ENCODE measurements at places on chromosomes 7 and 10.

GRCh38 chr7:50739744-50740435 lies 42.8 kb downstream of the GRB10 start:
- DNase-seq: peak; percentile 20

- no peak for DNase-seq
These were observed 117.8 kb upstream of the MYO3A start for GRCh38 chr10:25815999-25816768.

- DNase-seq: no peak
These were observed 98.8 kb downstream of the COBL start for GRCh38 chr7:51217804-51218203.

DNA sequence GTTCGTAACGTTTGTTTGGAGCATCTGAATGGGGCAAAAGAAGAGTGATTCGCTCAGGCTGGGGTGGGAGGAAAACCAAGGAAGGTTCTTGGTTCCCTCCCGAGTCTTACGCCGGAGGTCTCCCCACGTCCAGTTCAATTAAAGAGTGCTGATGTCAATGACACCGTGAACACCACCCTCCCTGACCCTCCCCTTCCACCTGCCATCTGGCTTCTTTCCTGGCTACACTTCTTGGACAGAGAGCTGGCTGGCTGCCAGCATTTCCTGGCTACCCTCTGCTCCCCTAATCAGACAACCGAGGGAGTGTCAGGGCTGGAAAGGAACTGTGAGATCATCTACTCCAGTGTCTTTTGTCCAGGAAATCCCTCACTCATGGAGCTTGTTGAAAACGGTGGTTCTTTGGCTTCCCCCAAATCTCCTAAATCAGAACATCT lies 24.1 kb upstream of the FFAR4 start:
- DNase-seq: no peak

DNA sequence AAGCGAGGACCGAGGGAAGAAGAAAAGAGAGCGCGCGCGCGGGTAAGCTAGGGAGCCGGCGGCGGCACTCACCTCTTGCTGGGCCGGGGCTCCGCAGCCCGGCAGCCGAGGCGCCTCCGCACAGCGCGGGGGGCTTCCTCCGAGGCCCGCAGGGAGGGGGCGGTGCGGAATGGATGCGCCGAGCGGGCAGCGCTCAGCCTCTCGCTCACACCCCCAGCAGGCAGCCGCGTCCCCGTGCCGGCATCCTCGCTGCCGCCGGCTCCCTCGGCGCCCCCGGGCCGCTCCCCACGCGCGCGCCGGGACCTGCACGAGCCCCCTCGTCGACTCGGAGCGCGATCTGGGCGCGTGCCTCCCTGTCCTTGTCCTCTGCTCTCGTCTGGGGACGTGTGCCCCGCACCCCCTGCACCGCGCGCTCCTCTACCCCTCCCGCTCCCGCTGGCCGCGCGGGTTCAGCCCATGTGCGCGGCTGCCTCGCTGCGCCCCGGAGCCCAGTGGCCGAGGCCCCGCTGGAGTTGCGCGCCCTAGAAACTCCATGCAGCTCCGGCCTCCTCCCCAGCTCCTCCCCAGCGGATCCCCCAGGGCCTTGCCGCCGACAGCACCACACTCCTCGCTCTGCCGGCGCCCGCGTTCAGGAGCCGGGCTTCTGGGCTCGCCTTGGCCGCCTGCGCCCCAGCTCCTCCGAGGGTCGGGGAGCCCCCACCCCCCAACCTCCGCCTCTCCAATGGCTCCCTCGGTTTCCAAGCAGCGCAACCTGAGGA lies 75.3 kb downstream of the CALN1 start:
- no peak for DNase-seq

DNA sequence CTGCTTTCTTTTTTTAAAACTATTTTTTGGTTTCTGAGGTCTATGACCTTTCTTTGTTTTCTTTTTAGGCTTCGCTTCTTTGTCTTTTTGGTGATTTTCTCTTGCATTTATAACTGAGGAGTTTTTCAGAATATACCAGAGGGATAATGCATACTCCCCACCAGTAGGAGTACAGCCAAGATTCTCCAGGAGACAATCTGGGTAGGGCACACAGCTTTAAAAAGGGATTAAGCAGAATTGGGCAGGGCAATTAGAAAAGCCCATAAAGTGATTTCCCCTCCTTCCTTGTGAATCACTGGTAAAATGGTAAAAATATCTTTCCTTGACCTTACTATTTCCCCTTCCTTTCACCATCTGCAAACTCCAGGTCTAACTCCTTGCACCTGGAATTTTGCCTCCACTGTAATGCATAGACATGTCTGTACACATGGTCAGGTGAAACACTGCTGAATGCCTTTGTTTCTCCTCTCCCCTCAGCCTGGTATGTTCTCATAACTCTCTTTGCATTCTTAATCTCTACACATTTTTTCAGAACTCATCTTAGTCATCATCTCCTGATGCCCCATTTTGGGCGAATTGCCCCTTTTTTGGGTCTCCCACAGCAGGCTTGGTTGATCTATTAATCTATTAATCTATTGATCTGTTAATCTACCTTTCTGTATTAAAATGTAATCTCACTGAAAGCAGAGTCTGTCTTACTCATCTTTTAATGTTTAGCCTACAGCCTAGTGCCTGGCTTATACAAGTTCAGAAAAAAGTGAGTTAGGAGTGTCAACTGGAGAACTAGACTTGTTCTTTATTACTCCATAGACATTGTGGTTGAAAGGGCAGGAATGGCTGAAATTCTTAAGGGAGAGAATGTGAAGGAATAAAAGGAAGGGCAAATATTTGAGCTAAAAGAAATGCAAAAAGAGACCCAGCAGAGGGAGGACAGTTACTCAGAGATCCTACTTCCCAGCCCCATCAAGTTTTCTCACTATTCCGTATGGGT lies 64.6 kb downstream of the MDFIC start:
- no peak for DNase-seq

DNA sequence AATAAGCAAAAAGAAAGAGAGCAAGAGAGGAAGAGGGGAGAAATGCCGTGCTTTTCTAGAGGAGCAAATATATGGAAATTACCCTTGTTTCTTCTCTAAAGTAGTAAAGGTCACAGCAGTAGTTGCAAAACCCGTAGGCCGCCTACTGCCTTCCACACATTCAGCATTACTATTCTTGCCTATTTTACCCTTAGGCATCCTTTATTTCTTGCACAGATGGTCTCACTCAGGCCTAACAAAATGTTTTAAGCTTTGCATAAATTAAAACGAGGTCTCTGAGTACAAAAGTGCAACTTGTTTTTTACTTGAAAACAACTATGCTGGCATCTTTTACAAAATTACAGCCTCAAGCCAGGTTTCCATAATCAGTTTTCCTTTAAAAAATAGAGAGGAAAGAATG lies 644.6 kb downstream of the AUTS2 start:
- DNase-seq: no peak

DNA sequence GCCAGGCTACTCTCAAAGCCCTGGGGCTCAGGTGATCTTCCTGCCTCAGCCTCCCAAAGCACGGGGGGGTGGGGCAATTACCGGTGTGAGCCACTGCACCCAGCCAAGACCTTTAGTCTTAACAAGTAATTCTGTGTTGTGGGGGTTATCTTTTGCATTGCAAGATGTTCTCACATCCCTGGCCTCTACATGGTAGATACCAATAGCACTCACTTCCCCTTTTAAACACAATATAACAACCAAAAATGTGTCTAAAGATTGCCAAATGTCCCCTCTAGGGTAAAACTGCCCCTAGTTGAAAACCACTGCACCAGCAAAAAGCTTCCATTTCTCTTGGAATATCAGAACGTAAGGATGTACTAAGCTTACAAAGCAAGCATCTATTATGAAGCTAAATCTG lies 225.0 kb downstream of the CTNNA3 start:
- no peak for DNase-seq

DNA sequence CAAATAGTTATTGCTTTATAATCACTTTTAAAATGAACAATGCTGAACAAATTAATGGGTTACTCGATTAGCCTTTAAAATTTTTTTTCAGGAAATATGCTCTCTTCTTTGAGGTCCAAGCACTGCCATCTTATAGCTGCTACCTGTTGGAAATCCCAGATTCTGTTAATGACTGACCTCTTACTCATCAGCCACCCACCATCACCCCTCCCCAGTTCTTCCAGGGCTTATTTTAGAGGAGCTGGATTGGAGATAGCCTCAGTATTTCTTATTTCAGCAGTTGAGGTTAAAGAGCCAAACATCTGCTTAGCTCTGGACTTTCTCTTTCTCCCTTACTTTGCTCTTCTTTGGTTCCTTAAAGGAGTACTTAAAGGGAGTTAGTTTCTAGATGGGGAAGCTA lies 420.0 kb downstream of the EXOC4 start:
- DNase-seq: no peak

GRCh38 chr7:104529567-104529966 lies 201.2 kb downstream of the LHFPL3 start:
- no peak for DNase-seq

- no peak for DNase-seq
These were observed 26.0 kb downstream of the PPP1R9A start for GRCh38 chr7:94933256-94933990.

DNA sequence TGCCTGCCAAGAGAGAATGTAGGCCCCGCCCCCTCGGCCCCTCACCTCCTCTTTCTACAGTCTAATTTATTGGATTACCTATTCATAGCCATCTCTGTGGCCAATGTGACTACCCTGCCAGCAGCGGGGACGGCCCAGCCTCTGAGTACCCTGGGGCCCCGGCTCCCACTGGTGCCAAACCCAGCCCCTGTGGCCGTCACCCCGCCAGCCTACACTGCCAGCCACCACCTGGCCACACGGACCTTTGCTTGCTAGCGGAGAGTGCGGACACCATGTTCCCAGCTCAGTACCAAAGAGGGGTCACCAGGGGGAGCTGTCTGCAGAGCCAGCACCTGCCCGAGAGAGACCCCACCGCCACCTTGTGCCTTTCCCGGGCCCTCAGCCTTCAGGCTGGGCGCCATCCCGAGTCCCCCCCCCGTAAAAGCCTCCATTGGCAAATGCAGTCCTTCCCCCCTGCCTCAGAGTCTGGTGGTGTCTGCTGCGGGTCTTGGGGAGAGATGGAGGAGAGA lies 511.1 kb downstream of the ZNF37A start:
- DNase-seq: no peak

DNA sequence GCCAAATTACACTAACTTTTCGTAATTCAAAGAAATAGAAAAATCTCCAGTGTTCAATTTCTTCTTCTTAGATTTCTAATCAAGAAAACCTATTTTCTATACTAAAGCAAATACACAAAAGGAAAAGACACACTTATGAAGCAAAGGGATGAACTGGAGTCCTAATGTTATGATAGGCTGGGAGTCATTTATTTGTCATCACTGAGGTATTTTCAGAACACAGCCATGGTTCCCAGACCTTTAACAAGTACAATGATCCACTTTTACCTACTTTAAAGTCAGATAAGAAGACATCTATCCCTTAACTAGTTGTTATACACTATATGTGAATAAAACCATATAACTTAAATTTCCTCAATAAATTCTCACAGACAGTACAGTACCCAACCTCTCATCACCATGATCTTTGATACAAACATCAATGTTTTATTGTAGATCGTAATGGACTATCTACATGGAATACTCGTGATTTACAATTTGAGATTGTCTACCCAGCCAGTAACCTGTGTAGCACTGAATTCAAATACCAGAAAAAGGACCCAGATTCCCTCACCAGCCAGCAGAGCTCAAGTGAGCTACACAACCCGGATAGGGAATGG lies 12.5 kb downstream of the ASNS start:
- DNase-seq: no peak

DNA sequence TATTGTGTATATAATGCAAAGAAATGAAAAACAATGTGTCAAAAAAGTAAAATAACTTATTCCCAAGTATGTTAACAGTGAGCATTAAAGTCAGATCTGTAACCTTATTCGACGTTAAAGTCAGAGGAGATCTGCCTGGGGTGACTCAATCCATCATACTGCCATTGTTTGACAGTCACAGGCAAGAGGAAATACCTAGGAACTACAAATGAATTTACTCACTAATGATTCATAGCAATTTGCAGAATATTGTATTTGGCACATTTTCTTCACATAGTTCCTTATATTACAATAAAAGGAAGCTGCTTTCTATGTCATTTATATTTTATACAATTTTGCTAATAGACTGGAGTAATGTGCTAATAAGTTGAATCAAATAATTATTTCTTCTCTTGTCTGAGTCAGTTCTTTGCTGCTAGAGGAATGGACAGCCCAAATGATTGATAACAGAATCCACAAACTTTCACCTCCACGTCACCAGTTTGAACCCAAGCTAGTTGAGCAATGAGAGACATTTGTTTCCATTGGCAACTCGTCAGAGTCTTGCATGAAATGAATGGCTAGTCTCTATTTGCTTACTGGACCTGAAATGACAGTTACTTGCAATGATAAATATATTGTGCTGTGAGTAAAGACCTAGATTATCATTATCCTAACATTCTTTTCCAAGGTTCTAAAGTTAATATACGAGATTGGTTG lies 48.5 kb upstream of the TMEM106B start:
- no peak for DNase-seq

DNA sequence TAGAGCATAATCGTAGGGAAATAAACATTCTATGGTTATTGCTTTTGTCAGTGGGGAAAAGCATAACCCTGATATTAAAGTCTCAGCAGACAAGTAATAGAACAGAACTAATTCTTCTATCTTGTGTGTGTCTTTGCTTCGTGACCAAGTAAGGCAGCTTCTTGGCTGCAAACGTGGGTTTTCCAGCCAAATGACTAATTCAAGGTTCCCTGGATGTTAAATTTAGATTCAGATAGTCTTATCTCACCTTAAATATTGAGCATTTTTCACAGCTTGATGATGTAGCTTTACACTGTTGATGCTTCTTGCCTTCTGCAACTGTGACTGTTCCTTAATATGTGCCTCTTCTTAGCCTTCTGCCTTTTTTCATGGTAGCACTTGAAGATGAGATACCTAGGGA lies 113.0 kb downstream of the EXOC4 start:
- no peak for DNase-seq

DNA sequence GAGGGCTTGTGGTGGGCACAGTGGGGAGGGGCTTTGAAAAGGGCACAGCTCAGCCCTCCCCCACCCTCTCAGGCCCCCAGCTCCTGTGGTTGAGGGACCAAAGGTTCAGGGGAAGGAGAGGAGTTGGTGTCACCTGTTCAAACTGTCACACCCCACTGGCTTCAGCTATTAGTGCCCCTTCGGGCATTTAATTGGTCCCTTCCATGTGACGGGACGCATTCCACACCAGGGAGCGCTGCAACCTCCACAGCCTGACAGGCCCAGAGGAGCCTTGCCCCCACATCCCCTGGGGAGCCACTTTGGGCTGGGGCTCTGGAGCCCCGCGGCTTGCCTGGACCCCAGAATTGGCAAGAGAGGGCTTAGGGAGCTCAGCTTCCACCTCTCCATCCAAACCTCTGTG lies 75.7 kb downstream of the C10orf105 start:
- no peak for DNase-seq

- DNase-seq: no peak
These were observed 97.6 kb downstream of the PRPF18 start for GRCh38 chr10:13684252-13684791.

- no peak for DNase-seq
These were observed 316.7 kb upstream of the TPK1 start for GRCh38 chr7:145152589-145152988.

Data from stimulated activated CD4-positive, alpha-beta T cell treated with anti-CD3 and anti-CD28 coated beads, TNF-alpha, amount 100 ng/mL, for 1 hour (primary cell).